ENCODE measurements at places on chromosomes 3 and 15. TPM values are rescaled to one million over a fixed set of nuclear protein-coding genes. Genes with fewer than 3 reads are reported as not detected.

DNA sequence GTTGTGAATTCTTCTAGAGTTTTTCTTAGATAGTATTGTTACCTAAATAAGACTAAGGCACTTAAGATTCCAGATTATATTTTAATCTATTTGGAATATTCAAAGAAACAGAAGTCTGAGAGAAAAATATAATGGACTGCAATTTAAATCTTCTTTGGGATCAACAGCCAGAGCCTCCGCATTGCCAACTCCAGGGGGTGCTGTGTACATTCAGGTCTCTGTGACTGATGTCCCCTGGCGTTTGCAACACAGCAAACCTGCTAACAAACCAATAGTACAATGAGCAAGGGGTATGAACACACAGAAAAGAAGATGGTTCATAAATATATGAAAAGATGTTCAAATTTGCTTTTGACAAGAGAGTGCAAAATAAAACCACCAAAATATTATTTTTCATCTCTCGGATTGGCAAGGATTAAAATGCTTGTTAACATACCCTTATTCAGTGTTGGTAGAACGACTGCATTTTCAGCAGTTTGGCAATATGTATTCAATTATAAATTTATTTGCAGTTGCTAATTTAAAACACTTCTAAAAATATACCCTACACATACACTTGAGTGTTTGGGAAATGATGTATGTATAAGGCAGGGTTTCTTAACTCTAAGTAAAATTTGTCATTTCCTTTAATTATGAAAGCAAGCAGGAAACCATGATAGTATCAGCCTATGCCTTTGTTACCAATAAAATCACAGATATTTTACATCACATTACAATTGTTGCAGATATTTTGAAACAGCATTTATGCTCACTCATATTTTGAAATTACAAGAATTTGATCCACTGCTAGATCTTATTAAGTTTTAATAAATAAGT is 16.1 kb upstream of the TM4SF1 start:
- DNase-seq: peak; percentile 82

Gene DAPK2
- total RNA-seq: 0.53 TPM

Gene FSD2
- 0.52 TPM for total RNA-seq

Gene CHRNA7
- 0.16 TPM for total RNA-seq

- DNase-seq: no peak
Observed at GRCh38 chr15:78242128-78242527, 7.8 kb upstream of the ACSBG1 start.

- peak; percentile 85 for DNase-seq
Observed at GRCh38 chr15:40421246-40422157, 15.9 kb downstream of the IVD start.

GRCh38 chr15:28003302-28004037 is 95.6 kb downstream of the OCA2 start:
- no peak for DNase-seq

GRCh38 chr3:108820586-108820985 is 2.0 kb upstream of the TRAT1 start:
- DNase-seq: peak; percentile 14

Gene BSN
- 0.45 TPM for total RNA-seq

Gene P2RY12
- total RNA-seq: not detected

DNA sequence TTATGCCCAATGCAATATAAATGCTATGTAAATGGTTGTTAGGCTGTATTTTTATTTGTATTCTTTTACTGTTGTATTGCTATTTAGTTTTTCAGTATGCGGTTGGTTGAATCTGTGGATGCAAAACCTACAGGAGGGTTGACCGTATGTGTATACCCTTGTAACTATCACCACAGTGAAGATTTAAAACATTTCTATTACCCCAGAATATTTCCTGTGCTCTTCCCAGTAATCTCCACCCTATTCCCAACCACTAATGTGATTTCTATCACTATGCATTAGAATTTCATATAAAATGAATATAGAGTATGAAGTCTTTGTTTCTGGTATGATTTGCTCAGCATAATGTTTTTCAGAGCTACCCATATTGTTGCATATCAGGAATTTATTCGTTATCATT is 705.0 kb downstream of the MECOM start:
- DNase-seq: no peak

DNA sequence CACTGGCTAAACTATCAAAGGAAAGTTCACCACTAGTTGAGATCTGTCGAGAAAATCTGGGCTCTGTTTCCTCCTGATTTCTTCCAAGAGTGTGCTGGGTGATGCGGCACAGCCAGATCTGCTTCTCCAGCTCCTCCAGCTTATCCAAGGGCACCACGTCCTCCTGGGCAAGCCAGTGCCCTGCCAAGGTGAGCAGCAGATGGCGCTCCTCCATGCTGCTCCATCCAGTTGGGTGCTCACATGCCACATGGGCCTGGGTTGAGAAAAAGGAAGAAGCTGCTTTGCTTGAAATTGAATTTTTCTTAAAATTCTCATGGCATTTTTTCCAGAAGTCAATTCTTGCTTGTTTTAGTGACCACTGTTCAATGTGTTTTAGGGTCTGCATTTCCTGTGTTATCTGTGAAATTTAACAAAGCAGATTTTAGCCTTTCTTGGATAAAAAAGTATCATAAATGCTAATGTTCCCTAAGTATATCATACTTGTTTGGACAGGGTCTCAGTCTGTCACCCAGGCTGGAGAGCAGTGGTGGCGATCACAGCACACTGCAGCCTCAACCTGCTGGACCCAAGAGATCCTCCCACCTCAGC is 47.3 kb downstream of the EIF3J start:
- DNase-seq: peak; percentile 23

- DNase-seq: no peak
Observed at GRCh38 chr15:60399931-60400330, 2.1 kb upstream of the ANXA2 start.

GRCh38 chr15:78389322-78389721 is 48.7 kb upstream of the IREB2 start:
- no peak for DNase-seq

- no peak for DNase-seq
Observed at GRCh38 chr3:45345846-45346580, 42.4 kb upstream of the LARS2 start.

Gene PTX3
- 21.0 TPM for total RNA-seq

Gene RBP2
- total RNA-seq: 0.78 TPM

DNA sequence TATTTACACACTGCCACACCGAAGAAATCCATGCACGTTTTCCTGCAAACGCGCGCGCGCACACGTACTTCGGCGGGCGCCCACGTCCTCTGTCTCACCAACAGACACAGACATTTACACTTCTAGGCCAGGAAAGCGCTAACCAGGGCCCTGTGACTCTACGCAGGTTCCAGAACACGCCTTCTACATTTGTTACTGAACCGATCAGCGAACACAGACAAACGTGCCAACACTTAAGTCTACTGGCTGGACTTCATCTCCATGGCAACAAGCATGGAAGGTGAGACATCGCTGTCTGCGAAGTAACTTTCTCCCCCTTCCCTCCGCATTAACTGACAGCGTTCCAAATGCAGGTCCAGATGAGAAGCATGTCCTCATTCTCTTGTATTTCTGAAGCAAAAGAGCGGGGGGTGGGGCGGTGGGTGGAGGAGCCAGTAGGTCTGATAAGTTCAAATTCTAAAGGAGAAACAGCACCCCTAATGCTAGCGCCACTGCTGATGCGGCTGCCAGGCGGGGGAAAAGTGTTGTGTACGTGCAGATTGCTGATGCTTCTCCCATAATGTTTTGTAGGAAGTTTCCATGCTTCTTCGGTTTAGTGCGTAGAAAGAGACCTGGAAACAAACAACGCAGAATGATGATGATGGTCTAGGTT is at the start of gene CTXN2:
TSS of gene CTXN2 (plus strand) at position 92 of the 652 bp plus-strand sequence. CDS start 9,636 bp downstream, outside the sequence.
- DNase-seq: no peak

Gene CYP1A2
- total RNA-seq: not detected

GRCh38 chr15:53837263-53837662 is 77.8 kb upstream of the WDR72 start:
- DNase-seq: no peak

GRCh38 chr15:70358871-70359647 is 261.3 kb upstream of the TLE3 start:
- DNase-seq: no peak

DNA sequence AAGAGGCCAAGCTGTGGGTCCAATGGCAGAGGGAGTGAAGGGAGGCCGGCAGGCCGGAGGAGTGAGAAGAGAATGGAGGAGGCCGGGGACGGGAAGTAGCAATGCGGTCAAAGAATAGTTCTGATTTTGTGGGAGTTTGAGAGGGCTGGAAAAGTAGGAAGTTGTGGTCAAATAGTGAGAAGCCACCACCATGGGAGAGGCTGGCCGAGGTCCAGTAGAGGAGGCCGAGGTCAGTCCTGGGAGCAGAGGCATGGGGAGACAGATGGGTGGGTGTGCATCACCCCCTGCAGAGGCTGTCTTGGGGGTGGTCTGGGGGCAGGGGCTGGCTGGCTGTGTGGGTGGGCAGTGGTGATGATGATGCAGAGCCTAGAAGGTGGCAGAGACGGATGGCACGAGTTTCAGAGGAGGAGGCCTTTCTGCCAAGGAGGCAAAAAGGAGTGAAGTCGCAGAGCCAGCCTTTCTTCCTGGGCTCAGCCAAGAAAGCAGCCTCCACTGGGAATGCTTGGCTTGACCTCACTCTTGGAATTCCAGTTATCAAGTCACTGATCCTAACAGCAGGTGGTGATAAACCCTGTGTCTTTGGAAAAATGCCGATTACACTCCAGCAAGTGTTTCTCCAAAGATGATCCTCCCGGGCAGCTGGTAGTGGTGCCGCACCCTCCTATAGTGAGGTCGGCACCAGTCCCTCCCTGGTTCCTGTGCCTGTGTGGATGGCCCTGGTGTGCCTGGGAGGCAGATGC is 57.3 kb downstream of the ARNT2 start:
- DNase-seq: peak; percentile 98

GRCh38 chr3:49461443-49462171 is 8.5 kb upstream of the DAG1 start:
- DNase-seq: peak; percentile 82

Gene ROPN1
- not detected for total RNA-seq

Gene GOLGA6A
- total RNA-seq: not detected

DNA sequence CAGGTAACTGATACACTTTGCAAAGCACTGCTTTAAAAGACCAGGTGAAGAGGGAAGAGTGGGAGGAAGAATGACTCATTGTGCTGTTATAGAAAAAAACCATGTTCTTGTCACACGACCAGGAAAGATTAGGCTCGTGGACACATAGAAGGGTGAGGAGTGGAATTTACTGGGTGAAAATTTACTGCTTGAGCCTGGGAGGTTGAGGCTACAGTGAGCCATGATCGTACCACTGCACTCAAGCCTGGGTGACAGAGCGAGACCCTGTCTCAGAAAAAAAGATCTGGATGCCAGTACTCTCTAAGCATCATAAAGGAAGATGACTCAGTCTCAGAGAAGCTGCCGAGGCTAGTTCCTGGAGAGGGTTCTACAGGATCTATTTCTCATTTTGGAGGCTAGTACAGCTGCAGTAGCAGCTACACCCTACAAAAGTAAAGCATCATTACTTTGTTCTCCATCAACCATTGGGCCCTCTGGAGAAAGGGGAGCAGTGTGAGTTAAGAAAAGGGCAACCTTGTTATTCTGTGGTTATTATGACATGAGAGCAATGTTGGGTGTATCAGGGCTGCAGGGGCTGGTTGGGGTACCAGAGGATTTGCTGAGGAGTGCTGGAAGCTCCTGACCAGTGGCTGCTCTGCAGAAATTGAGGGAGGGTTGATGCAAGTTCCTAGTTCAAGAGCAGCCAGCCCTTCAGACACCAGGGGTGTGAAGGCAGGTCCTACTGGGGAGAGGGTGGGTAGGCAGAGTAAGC is 75.4 kb downstream of the CMTM8 start:
- DNase-seq: peak; percentile 15

Gene WDR93
- not detected for total RNA-seq

Gene ATP10A
- total RNA-seq: 0.62 TPM

- no peak for DNase-seq
Observed at GRCh38 chr15:56194035-56194434, 49.6 kb downstream of the RFX7 start.

Gene SERPINI1
- 1.6 TPM for total RNA-seq

DNA sequence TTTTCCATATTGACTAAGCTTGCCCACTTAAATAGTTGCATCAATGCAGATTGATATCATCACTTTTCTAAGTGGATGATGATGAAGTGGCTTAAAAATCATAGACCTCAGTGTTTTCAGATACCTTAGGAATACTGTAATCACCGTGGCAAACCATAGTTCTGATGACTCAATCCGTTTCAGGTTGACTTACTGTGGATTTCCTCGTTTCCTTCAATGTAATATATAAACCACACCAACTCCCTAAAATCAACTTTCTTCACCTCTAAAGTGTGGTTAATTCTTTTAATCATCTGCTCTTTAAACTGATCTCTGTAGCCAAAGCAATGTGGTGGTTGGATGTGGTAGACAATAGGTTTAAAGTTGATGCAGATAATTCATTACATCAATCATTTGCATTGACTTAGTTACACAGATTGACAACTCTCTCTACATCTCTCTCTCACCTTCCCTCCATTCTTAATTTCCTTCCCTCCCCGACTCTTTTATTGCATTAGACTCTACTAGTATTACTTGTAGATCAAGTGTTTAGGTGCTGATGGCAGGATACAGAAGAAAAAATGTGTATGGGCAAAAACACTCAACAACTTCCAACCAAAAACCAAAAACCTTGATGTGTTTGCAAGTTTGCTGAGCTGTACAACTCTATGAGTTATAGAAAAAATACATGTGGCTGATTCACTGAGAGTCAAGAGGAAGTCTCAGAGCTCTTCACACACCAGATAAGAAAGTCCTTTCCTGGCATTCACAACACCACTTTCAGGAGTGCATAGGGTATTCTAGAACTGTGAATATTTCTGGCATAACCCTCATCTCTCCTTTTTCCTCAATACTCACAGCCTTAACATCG is 243.5 kb downstream of the NFKBIZ start:
- DNase-seq: no peak

DNA sequence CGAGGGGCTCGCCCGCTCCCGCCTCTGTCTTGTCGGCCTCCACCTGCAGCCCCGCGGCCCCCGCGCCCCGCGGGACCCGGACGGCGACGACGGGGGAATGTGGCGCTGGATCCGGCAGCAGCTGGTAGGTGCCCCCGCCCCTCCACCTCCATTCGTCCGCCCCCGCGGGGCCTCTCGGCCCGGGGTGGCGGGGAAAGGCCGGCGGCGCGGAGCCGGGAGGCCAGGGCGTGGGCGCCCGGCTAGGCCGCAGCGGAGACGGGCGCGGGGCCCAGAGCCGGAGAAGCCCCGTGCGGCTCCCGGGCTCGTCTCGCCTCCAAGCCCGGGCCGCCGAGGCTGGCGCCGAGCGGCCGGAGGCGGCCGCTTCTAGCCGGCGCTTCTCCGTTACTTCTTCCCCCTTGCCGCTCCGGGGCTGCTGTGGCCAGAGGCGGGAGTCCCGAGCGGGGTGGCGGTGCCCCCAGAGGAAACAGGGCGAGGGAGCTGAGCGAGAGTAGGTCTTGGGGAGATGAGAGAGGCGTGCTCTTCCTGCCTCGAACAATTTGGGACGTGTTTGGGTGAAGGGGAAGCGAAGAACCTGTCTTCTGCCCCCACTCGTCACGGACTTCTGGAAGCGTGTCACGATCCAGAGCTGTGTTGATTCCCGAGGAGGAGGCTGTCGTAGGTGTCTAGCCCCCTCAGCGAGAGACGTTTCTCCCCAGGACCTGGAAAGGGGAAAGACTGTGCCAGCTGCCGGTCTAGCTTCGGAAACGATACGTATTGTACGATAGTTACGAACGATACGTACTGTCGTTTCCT is 555 bp downstream of the ATP11B start:
- DNase-seq: peak; percentile 61

- DNase-seq: no peak
Observed at GRCh38 chr3:150362515-150363302, 45.4 kb upstream of the TSC22D2 start.

All from myocyte (in vitro differentiated cells).